ENCODE measurements at places on chromosomes 5 and 9. TPM values are rescaled to one million over a fixed set of nuclear protein-coding genes. Genes with fewer than 3 reads are reported as not detected.

The NKD2 gene
- total RNA-seq: not detected

The TXNDC8 gene
- total RNA-seq: not detected

The PCDHGB5 gene
- total RNA-seq: 16.2 TPM

The ADAMTSL2 gene
- total RNA-seq: not detected

The CCDC192 gene
- not detected for total RNA-seq

The IL6ST gene
- 517 TPM for total RNA-seq

All from uterine smooth muscle cell (primary cell).